ENCODE measurements at places on chromosomes 3 and 15. TPM values are rescaled to one million over a fixed set of nuclear protein-coding genes. Genes with fewer than 3 reads are reported as not detected.
A peak's percentile ranks its signal among the peaks of the same experiment; 100 is the strongest.

Gene ZPLD1
- 3.8 TPM for total RNA-seq

Gene NR2E3
- total RNA-seq, result 0.17 TPM

Gene GNAI2
- total RNA-seq, result 176 TPM

Gene EFCC1
- total RNA-seq, result not detected

Gene RAD51
- total RNA-seq, result 4.4 TPM

Gene TMCO5A
- not detected for total RNA-seq

Gene GOLGA6L9
- total RNA-seq, result 6.1 TPM

Gene EFCAB12
- total RNA-seq, result under 0.01 TPM

- DNase-seq, result no peak
Measured at GRCh38 chr3:156339491-156339890, 215.4 kb downstream of the SSR3 start.

DNA sequence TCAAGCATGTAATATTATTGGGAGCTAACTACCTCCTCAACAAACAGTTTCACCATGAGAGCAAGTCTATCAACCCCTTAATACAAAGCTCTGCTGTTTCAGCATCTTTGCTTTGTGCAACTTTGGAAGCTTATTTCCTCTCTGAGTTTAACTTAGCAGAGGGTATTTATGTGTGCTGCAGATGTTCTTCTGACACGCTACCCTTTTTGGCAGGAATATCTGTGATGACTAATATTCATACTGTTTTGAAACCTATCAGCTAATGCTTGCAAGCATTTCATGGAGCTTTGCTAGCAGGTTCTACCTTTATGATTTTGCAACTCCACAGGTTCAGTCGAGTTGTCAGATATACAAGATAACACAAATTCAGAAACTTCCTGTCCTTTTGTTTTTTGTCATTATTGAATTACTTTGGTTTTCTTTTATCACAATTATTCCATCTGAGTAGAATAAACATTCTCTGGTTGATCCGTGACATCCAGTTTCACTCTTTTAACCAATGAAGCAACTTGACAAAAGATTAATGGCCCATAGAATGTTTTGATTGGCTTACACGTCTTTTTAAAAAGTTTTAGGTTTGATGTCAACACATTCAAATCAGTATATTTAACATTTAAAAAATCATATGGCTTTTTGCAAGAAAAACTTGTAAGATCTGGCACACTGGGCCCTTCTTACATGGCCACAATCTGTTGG is 1.7 kb upstream of the SLC9A9 start:
- DNase-seq, result peak; percentile 91

GRCh38 chr3:120425572-120426250 is 25.1 kb downstream of the FSTL1 start:
- DNase-seq, result no peak

DNA sequence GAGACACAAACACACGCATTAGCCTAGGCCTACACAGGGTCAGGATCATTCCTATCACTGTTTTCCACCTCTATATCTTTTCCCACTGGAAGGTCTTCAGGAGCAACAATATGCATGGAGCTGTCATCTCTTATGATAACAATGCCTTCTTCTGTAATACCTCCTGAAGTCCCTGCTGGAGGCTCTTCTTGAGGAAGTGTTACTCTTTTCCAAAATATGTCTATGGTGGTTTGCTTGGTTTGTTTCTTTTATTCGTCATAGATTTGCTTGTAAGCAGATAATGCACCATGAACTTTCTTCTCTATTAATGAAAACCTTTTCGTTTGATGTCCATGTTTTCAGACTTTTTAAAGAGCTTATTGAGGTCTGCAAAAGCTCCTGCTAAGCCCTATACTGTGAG is 109.3 kb downstream of the GMPS start:
- peak; percentile 23 for DNase-seq

GRCh38 chr3:62653796-62654195 is 221.4 kb downstream of the CADPS start:
- DNase-seq, result no peak

- no peak for DNase-seq
Measured at GRCh38 chr3:141391991-141392316, 23.6 kb downstream of the ZBTB38 start.

DNA sequence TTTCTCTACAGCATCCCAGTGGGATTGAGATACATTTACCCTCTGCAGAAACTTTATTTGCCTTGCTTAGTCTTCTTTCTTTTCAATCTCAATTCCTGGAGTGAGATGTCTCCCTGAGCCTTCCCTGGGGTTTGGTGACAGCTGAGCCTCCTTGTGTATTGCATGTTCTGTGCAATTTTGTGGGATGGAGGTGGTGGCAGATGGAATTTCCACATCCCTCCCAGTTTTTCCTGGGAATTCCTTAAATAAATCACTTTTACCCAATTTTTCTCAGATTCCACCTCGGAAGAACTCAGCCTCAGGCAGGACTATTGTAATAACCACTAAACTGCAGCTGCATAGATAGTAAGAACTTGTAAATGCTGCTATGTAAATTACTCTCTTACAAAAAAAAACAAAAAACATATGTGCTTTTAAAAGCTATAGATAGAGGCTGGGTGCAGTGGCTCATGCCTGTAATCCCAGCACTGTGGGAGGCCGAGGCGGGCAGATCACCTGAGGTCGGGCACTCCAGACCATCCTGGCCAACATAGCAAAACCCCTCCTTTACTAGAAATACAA is 88.5 kb upstream of the ABHD17C start:
- DNase-seq, result no peak

DNA sequence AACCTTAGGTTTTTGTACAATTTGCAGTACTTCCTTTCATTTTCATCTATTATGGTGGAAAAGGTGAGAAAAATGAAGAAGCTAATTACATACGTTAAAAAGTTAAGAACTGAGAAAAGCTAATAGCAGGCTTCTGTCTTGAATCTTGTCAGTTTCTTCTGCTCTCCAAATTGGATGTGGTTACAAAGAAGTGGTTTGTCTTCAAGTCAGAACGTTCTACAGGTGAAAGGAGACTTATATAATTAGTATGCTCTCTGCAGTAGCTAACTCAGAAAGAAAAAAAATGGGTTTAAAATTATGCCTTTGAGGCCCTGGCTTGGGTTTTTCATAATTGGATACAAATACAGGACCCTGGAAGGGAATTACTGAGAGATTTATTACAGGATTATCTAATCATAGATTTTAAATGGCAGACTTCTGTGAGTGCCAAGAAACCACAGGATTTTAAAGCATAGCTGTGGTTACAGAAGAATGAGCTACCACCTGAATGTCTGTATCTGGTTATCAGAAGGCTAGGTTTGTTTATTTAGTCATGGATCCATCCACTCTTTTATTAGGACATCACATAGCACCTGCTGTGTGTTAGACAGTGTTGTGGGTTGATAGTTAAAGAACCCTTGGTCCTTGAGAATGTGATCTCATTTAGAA is 528.1 kb upstream of the MCTP2 start:
- peak; percentile 46 for DNase-seq

DNA sequence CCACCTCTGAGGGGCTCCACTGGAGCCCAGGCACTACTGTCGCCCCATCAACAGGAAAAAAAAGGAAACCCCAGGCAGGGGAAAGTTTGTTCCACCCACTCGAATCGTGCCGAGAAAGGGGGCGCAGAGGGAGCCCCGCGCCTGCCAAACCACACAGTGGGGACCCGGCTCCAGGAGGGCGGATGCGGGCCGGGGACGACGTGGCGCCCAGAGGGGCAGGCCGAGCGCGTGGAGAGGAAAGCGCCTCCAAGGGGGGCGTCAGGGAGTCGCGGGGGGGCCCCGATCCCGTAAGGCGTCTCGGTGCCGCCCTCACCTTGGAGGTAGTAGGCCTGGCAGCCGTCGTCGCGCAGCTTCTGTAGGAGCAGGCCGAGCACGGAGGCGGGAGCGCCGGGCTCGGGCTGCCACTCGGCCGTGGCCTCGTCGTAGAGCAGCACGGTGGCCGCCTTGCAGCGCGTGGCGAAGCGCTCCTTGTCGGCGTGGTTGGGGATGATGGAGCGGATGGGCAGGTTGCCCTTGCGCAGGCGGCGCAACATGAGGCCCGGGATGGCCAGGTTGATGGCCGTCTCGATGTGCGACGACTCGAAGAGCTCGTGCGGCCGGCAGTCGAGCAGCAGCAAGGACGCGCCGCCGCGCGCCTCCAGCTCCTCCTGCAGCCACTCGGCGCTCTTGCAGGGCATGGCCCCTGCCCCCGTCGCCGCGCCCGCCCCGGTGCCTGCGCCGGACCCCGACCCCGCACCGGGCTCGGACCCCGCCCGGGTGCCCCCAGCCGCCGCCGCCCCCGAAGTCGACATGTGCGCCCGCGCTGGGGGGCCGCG is 627 bp downstream of the DUSP7 start:
- no peak for DNase-seq

GRCh38 chr3:108293858-108294257 is 2.5 kb upstream of the HHLA2 start:
- no peak for DNase-seq

- no peak for DNase-seq
Measured at GRCh38 chr15:42891569-42891968, 29.0 kb downstream of the TTBK2 start.

DNA sequence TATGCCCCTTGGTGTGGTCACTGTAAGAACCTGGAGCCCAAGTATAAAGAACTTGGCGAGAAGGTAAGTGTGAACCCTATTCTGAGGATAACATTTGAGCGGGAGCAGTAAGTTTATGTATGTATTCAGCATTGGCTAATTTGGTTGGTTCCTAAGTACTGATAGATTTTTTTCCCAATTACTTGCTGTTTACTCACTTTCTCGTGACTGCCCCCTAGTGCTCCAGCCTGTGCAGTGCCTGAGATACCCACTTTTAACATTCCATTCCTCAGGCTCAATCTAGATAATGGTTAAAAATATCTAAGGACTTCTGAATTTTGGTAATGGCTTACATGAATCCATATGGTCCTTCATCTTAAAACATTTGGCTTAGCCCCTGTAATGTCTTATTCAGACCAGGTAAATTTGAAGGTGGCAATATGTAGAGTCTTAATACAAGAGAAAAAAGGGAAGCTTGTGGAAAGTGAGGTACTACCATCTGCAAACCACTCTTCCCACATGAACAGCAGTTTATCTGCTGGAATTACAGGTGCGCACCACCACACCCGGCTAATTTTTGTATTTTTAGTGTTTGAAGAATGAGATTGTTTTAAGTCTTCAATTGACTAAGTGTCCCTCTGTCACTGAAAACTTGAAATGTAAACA is 7.1 kb downstream of the ELL3 start:
- peak; percentile 18 for DNase-seq

GRCh38 chr15:66078196-66078928 is 175.2 kb downstream of the MEGF11 start:
- no peak for DNase-seq

DNA sequence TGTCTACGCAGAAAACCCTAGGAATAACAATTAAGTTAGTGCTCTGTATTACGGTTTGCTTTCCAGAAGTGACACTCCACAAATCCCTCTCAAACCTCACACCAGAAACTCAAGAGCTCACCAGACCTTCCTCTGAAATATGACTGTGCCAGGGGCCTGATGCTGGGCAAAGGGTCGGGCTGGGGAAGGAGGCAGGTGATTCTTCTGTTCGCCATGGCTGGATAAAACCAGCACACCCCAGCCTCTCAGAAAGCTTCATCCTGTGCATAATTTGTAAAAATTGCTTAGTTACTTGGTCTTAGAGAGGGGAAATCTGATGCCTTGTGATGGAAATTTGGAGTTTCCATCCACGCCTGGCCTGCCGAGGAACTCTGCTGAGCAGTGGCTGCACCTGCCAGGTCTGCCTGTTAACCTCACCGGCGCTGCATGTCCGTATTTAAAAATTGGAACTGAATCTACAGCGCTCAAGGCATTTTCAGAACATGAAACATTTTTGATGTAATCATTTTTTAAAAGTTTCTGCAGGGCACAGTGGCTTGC is 22.7 kb upstream of the ATP1B3 start:
- DNase-seq, result no peak

GRCh38 chr3:134260987-134261386 is 10.3 kb upstream of the RYK start:
- DNase-seq, result no peak

DNA sequence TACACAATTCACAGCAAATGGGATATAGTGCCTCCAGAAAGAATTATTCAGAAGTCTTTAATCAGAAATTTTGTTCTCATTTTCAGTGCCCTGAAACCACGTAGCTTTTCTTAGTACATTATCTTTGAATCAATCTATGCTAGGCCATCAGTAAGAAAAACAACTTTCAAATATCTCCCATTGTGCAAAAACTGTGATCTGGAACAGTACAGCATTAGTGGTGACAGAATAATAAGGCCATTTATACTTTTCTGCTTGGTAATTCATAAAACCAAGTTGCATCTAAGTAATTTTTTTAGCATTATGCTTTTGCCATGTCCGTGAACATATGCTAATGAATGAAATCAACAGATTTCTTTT is 35.4 kb upstream of the ZNF385D start:
- DNase-seq, result no peak

DNA sequence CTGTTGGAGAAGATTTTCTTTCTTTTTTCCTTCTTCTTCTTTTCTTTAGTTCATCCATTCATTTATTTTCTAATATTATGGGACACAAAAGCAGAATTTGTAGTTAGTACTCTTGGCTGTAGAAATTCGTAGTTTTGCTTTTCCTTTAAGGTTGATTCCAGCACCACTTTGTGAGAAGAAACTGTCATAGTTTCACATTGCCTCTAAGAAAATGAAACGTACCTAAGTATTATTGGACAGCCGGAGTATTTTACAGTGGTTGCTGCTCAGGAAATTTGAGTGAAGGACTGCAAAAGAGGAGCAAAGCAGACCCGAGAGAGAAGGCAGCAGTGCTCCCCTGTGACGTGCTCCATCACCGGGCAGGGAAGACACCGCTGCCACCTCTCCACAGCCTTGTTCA is 48.1 kb downstream of the PLCL2 start:
- DNase-seq, result no peak

DNA sequence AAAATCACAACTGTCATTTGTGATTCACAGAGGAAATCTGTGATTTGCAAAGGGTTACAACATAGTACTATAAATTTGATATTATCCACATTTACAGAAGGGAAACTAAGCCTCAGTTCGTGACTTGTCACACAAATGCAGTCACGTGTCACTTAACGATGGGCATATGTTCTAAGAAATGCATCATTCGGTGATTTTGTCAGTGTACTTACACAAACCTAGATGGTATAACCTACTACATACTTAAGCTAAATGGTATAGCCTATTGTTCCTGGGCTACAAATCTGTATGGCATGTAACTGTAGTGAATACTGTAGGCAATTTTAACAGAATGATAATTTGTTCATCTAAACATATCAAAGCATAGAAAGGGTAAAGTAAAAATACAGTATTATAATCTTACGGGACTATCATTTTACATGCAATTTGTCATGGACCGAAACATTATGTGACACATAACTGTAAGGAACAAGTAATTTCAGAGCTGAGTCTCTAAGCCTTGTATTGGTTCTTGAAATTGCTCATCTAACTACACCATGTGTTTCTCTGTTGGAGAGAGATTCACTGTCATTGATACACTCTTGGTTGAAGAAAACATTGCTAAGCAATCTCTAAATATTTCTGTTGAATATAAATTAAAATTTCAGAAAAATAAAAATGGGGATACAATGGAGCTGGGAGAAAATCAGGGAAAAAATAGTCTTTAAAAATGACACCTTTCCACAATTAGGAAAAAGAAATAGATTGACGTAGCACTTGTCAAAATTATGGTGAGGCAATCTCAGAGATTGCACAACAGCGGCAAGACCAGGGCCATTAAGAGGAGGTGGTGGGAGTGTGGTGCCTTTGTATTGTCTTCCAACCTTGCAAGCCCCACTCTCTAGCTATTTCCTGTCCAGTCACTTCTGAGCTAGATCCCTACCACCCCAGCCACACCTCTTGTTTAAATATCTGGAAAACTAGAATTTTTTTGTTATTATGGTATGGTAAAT is 645.8 kb upstream of the TBL1XR1 start:
- no peak for DNase-seq

Measured in mammary epithelial cell (primary cell).